Left hindlimb (tissue), 1 donor: ENCODE measurements at places on chromosomes 1 and 21.

DNA sequence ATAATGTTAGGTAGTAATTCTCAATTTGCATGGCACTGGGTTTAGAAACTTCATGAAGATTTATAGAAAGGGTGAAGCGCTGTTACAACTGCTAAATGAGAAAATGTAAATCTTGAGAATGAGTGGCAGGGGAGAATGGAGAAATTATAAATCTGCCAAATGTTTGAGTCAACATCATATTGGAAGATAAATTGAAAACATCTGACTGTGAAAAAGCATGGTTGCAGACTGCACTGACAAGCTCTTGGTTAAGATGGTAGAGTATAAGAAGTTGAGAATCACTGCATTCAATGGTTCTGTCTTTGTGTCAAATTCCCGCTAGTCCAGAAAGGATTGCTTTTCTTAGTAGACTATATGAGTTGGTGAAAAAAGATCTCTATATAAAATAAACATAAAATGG is 113.3 kb upstream of the DUSP10 start:
- no peak for DNase-seq

- no peak for DNase-seq
Observed at GRCh38 chr21:14096577-14096976, 114.2 kb downstream of the LIPI start.

DNA sequence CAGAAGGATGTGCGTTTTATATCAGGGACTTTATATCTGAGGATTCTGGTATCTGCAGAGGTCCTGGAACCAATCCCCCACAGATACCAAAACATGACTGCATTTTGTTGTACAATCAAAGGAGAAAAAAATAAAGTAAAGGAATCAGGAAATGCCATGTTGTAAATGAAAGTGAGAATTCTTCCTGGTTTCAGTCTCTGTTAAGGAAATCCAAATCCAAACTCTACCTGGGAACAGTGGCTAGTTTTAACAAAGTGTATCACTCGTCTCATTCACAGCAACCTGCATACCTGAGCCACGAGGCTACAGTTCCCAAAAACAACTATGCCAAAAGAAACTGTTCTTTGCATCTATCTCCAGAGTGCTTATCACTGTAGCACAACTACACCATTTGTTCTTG is 77.3 kb upstream of the ATF3 start:
- no peak for DNase-seq

GRCh38 chr1:223840254-223840653 is 5.5 kb downstream of the TP53BP2 start:
- no peak for DNase-seq

GRCh38 chr1:119651133-119651532 is 3.1 kb upstream of the ZNF697 start:
- DNase-seq = no peak

GRCh38 chr1:162902416-162902815 is 41.4 kb upstream of the CCDC190 start:
- no peak for DNase-seq

- peak; percentile 36 for DNase-seq
Observed at GRCh38 chr1:2935751-2936390, 85.4 kb upstream of the ACTRT2 start.

- no peak for DNase-seq
Observed at GRCh38 chr1:34796990-34797389, 4.2 kb downstream of the GJA4 start.

GRCh38 chr1:182995894-182996293 is 27.3 kb upstream of the LAMC1 start:
- no peak for DNase-seq

- DNase-seq = no peak
Observed at GRCh38 chr1:24709791-24710441, 35.3 kb upstream of the CLIC4 start.

- peak; percentile 40 for DNase-seq
Observed at GRCh38 chr21:44932408-44933181, 7.2 kb upstream of the SLX9 start.

DNA sequence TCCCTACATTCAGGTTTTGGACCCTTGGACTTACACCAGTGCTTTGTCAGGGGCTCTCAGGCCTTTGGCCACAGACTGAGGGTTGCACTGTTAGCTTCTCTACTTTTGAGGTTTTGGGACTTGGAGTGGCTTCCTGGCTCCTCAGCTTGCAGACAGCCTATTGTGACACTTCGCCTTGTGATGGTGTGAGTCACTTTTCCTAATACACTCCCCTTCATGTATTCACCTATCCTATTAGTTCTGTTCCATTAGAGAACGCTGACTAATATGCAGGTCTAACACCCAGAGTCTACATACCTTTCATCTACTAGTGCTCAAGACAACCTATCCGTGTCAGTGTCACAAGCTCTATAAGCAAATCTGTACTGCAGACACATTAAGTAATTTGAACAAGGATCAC is 605.3 kb downstream of the KCNT2 start:
- no peak for DNase-seq

GRCh38 chr1:65469889-65470340 is 49.4 kb downstream of the LEPR start:
- DNase-seq = peak; percentile 50

DNA sequence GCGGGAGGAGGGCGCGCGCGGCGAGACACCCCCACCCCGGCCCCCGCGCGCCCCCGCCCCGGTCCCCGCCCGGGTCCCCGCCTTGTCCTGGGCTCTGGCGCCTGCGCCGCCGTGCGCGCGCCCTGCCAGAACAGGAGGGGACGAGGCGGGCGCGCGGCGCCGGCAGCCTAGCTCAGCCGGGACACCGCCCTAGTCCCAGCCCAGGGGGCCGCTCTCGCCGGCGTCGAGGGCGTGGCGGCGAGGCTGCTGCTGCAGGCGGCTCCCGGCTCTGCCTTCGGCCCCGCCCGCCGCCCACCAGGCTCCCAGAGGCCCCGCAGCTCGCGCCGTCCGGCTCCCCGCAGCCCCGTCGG is at the start of gene RCAN3:
TSS of gene RCAN3 (plus strand) at position 128 of the 350 bp plus-strand sequence. CDS start 11,537 bp downstream, outside the sequence.
- DNase-seq = peak; percentile 85

- no peak for DNase-seq
Observed at GRCh38 chr1:182762536-182762935, 27.0 kb upstream of the NPL start.

- DNase-seq = no peak
Observed at GRCh38 chr1:46819335-46819734, 20.5 kb downstream of the CYP4B1 start.

DNA sequence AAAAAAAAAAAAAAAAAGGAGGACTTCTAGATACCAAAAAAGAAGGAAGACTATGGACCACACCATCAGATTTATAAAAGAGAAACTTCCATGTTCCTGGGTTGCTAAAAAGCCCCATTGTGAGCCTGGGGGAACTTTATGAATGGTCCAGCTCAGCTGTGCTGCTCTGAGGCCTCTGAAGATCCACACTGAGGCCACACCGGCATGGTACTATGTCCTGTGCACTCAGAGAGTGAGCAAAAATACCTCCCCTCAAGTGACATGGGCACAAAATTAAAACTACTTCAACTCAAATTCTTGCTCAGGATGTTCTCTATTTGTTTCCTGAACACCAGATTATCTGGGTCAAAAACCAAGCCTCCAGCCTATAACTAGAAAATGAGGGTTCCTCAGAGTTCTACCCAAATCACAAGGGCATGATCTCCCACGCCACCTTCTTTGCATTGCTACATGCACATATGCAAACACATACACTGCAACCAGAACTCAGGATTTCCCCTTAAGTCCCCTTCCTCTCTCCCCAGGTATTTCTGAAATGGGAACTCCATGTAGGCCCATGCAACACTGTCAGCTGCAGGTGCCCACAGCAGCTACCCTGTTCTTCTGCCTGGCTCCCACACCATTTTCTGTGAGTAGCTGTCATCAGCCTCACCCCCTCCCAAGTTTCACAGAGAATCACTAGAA is 94.4 kb downstream of the SH3GLB1 start:
- DNase-seq = no peak

DNA sequence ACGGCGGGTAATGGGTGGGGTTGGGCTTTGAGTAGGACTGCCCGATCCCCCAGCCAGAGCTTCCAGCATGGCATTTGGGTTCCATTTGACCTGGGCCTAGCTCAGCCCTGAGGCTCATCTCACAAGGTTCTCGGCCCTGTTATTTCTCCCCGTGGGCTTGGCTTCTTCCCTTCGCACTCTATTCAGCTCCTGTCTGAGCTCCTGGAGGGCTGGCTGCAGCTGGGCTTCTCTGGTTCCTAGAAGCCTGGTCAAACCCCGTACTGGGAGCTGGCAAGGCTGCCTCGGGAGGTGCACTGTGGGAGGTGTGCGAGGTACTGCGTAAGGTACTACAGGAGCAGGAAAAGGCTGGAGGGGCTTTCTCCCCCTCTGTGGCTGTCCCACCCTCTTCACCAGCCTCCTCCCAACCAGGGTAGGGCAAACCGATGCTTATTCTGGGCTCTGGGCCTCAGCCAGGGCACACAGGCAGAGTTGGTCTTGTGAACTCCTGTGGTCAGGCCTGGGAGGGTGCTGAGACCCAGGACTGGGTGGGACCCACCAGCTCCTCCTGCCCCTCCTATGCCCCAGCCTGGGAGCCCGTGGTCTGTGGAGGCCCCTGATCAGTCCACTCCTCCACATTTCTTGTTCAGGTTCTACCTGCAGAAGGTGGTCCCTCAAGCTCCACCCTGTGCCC is 814 bp downstream of the A3GALT2 start:
- no peak for DNase-seq
